ENCODE measurements at places on chromosomes 12 and 14.

DNA sequence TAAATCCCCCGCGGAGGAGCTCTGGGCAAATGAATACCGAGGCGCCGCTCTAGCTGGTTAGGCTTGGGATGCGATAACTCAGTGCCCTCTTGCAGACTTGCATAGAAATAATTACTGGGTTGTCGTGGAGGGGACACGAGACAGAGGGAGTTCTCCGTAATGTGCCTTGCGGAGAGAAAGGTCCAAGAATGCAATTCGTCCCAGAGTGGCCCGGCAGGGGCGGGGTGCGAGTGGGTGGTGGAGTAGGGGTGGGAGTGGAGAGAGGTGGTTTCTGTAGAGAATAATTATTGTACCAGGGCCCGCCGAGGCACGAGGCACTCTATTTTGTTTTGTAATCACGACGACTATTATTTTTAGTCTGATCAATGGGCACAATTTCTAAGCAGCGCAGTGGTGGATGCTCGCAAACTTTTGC is 2.5 kb upstream of the TBX5 start:
- DNase-seq: no peak

- no peak for DNase-seq
These were observed 62.8 kb upstream of the SLC38A4 start for GRCh38 chr12:46888568-46888967.

GRCh38 chr12:116508145-116509121 is 50.7 kb upstream of the MAP1LC3B2 start:
- no peak for DNase-seq

- no peak for DNase-seq
These were observed 42.4 kb downstream of the ERH start for GRCh38 chr14:69355607-69356281.

DNA sequence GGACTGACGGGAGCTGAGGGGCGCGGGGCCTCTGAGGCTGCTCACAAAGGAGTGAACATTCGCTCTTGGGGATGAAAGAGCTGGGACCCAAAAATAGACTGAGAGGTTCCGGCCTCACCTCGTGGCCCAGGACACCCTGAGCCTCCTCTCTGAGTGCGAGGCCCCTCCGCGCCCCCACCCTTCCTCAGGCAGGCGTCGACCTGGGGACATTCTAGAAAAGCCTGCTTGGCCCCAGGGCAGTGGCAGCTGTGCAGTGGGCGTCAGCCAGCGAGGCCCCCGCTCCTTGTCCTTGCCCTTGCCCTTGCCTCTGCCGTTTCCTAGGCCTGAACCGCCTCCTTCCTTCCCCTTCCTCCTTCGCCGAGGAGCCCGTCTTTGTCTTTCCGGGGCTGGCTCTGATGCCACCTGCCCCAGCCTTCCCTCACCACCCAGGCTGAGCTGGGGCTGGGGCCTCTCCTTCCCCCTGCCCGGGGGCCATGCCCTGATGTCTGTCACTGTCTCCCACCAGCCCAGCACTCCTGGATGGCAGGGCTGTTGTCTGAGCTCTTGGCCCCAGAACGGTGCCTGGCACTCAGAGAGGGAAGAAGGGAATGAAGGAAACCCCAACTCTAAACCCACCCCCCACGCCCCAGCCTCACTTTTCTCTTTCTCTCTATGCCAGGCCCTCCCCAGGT is 208.2 kb upstream of the RTL1 start:
- no peak for DNase-seq

DNA sequence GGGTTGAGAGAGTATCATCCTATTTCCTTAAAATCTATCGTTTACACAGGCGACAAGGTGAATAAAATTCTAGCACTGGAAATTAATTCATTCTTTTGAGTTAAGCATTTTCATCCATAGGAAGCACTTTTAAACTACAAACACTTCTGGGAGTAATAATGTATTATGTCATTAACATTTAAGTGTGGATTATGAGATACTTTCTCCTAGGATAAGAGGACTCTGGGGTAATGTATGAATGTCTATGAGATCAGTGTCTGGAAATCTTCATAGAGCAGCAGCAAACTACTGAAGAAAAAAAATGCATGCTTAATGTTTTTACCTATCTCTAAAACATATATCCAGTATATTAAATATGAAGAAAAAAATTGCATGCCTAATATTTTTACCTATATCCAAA is 86.9 kb downstream of the EPS8 start:
- no peak for DNase-seq

DNA sequence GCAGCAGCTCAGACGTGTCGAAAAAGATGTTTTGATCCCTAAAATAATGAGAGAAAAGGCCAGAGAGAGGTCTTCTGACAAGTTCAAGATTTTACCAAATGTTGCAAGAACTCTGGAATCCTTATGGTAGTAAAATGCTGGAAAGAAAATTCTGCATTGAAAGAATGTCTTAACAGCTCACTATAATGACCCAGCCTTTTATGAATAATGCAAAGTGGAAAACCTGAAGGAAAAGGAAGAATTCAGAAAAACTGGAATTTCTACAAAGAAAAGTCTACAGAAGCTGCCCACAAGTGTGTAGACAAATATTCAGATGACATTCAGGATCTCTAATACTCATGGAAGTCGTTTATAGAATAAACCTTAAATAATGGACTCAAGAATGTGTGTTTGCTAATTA is 1.8 kb upstream of the CCDC88C start:
- DNase-seq: no peak

GRCh38 chr14:54446161-54446693 is 5.1 kb upstream of the CNIH1 start:
- no peak for DNase-seq

DNA sequence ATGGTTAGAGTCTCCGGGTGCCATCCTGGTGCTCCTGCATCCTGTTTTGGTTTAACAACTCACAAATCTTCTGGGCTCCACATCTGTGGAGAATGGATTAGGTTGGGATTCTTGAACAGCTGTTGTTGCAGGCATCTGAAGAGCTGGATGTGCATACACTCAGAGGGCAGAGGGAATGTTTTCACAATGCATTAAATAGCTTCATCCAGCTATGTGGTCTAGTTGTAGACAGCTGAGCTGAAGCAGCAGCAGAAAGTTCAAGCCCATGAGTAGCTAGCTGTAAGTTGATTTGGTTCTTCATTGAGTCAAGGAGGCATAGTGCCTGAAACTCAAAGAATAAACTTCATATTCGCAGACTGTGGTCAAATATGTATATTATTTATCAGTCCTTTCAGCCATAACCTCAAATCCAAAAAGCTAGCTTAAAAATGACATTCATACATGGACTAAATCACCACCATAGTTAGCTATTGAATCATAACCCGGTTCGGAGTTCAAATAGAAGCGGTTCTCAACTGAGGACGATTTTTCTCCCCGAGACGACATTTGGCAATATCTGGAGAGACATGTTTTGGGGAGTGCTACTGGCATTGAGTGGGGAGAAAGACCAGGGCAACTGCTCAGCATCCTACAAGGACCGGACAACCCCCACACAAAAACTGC is 858 bp upstream of the ANKRD13A start:
- DNase-seq: no peak

- DNase-seq: no peak
These were observed 3.7 kb upstream of the TAMALIN start for GRCh38 chr12:52003016-52003550.

DNA sequence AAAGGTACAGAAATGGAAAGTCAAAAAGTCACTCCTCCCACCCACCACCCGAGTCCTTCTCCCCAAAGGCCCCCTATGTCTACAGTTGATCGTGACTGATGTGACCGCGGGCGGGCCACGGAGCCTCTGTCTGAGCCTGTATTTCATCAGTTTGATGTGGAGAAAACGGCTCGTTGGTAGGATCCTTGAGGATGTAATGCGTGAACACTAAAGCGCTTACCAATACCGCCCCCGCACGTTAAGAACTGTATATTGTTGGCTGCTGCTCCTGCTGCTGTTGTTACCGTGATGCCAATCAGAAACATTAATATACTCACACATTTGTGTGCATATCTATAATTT is 24.6 kb upstream of the UBC start:
- no peak for DNase-seq

DNA sequence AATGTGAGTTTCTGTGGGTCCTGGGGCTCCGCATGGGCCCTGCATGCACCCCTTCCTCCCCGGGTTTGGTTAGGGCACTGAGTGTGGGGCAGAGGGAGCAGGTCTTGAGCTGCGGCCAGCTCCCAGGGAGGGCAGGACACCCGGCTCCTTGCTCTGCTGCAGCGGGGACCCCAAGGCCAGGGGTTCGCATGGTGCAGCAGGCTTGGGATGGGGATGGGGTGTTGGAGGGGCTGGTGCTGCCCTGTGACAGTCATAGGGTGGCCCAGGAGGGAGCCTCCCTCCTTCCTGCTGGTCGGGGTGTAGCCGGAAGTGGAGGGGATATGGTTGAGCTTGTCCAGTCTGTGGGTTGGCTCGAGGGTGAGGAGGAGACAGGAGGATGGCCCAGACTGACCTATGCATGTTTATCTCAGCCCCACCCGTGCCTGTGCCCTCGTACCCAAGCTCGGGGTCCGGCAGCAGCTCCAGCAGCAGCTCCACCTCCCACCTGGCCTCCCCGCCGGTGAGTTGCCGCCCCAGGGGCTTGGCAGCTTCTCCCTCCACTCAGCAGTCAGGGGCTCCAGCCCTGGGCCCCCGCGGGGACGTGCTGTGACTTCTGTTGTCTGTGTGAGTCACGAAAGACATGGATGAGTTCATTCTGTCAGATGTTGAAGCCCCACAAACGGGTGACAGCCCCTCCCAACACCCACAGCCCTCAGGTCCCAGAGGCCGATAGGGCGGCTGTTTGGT is 16.0 kb downstream of the ULK1 start:
- no peak for DNase-seq

DNA sequence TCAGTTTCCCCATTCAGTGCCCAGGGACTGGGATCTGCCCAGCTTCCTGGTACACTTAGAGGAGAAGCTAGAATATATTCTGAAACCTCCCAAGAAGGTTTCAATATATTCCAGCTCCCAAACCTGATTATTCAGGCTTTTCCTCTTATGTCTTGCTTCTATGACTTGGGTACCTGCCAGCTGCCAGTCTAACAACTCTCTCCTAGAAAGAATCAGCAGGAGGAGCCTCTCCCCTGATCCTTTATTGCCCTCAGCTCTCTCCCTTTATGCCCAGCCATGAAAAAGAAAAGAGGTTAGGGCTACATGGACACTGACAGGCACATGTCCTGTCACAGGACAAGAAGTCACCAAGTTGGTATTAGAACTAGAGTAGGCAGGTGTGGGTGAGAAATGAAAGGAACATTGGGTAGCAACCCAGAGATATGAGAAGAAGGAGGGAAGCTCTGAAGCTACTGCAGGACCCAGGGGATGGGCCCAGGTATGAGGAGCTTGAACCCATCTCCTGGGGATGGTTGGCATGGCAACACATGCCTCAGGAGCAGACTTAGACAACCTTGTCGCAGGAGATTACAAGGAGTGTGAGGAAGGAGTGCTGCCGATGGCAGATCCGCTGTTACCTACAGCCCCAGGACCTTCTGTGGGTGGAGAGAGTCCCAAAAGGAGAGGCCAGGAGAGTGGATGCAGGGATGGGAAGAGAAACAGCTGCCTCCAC is 2.0 kb upstream of the CACNB3 start:
- no peak for DNase-seq

DNA sequence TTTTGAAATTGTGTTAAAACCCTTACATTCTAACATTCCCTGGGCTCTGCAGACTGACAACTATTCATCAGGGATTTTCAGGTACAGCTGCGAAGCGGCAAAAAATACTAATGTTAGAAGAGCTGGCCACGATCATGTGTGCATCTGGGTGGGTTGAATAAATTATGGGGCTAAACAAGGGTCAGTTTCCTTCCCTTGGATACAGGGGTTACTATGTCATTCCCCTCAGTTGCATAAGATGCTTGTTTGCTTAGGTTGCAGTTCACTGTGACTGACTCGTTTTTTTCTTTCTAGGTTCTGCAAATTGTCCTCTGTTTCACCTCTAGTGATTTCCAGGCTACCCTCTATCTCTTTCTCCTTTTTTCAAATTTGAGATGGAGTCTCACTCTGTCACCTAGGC is 58.1 kb upstream of the GRIP1 start:
- no peak for DNase-seq

DNA sequence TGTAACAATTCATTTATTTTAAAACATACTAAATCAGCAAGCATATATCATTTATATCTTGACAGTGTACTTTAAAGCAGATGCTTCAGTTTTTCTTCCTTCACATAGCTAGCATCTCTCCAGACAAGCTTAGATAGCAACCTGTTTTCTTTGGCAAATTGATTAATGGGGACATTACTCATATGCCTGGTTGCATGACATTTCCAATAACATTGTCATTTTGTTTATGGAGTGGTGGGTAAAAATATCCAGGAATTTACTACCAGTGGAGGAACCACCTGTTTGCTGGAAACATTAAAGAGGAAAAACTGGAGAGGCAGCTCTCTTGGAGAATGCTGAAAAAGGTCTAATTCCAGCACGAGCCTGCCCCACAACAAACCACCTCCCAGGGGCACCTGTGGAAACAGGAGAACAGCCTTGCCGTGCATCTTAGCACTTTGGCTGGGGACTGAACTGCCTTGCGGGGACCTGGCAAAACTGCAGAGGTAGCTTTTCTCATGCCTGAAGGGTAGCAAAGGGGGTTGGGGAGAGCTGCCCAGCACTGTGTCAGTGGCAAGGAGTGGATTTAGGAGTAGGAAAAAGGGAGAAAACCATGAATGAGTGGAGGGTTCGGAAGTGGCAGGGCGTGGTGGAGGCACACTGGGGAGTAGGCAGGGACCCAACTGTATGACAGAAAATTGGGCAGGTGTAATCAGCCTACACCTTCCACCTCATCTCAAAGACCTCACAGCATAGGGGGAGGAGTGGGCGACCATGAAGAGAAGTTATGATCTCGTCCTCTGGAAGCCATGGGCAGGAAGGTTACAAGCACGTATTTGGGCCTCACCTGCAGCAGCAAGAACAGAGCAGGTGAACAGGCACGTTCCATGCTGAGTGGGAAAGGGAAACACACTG is 11.7 kb upstream of the CREBL2 start:
- DNase-seq: no peak

GRCh38 chr14:63686926-63687325 is 40.9 kb downstream of the SGPP1 start:
- DNase-seq: no peak

- DNase-seq: no peak
These were observed 52.0 kb upstream of the RNU6-8 start for GRCh38 chr14:32254952-32255679.

- DNase-seq: no peak
These were observed 178.1 kb downstream of the CRADD start for GRCh38 chr12:93855261-93855660.

- DNase-seq: no peak
These were observed 155.7 kb downstream of the KIF26A start for GRCh38 chr14:104293851-104294627.

GRCh38 chr14:99564256-99564925 is 39.6 kb downstream of the CCDC85C start:
- DNase-seq: no peak

DNA sequence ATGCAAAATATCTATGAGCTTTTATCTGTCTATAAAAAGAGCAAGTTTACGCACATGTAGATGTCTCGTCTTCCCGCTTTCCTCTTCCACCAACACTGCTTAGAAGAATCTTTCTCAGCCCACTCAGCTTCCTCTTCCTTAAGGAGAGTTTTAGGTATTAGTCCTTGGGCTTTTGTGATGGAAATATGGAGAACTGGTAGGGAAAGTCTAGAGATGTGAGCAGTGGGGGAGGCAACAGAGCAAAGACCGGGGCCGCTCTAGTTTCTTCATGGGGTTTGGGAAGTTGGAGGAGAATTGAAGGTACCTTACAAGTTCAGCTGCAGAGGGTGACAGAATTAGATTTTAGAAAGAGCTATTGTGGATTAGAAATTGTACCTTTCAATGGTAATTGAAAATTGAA is 56.3 kb upstream of the CPNE8 start:
- no peak for DNase-seq

Measured in stimulated activated CD4-positive, alpha-beta T cell treated with anti-CD3 and anti-CD28 coated beads, TNF-alpha, amount 100 ng/mL, for 24 hours (primary cell).